ENCODE measurements at places on chromosomes 4 and X.

GRCh38 chr4:166391501-166391900 lies 518.5 kb downstream of the TLL1 start:
- DNase-seq = no peak

DNA sequence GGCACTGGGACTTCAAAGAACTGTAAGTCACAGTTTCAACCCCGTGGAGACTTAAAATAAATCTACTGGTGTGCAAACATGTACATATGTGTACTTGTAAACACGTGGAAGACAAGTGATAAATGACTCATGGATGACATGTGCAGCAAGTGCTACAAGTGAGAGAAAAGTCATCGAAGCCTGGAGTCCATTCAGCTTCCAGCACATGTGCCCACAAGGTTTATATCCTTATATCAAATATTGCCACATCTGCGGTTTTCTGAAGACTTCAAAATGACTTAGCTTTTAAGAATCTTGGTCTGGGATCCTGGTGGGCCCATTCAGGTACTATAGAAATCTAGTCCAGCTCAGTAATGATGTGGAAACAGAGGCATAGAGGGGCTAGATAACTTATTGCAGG lies 33.0 kb upstream of the TTC29 start:
- no peak for DNase-seq

DNA sequence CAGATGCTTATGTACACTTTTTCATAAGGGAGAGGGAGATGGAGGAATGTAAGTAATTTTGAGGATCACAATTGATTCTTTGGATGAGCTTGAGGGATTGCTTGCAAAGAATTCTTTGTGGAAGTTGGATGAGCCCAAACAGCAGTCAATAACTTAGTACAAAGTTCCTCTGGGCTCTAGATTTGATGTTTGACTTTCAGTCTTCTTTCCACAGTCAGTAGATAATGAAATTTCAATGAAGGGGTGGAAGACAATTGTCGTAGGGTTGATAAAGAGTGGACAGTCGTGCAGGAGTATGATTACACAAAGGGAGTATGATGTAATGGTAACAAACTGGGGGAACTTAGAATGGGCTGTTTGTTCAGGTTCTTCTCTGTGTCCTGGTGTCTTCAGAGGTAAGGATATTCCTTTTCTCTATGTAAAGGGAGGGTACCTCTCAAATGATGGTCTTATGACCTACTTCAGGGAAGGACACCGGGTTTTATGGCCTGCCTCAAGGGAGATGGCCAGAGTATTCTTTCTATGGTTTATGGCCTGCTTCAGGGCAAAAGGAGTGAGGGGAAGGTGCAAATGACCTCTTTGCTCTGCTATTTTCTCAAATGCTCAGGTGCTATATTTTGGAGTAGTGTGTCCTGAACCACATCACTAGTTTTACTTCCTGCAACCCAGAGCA lies 1.7 kb upstream of the ABRAXAS1 start:
- DNase-seq = no peak

- no peak for DNase-seq
These were observed 40.6 kb downstream of the WDR1 start for GRCh38 chr4:10075953-10076391.

DNA sequence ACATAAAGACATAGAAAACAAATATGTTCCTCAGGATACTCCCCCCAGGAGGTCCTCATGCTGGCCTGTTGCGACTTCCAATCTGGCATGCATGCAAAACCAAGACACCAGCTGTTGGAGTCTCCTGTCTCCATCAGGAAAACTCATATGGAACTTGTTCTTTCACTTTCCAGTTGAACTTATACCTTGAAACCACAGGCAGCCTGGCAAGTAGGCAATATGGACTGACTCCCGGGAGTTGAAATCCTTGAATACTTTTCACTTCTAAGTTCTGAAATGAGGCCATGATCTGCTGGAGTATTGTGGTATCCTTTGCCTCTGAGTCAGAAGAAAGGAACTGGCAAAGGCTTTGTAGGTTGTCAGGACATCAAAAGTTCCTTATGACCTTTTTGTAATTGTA lies 444.2 kb downstream of the IDS start:
- DNase-seq = no peak

GRCh38 chr4:32337403-32337802 lies 1617.2 kb downstream of the PCDH7 start:
- DNase-seq = no peak

GRCh38 chr4:168584321-168584771 lies 87.5 kb downstream of the PALLD start:
- no peak for DNase-seq

GRCh38 chrX:3345281-3346191 lies 916 bp downstream of the MXRA5 start:
- DNase-seq = no peak

- no peak for DNase-seq
These were observed 30.8 kb upstream of the AFAP1 start for GRCh38 chr4:7970361-7970946.

DNA sequence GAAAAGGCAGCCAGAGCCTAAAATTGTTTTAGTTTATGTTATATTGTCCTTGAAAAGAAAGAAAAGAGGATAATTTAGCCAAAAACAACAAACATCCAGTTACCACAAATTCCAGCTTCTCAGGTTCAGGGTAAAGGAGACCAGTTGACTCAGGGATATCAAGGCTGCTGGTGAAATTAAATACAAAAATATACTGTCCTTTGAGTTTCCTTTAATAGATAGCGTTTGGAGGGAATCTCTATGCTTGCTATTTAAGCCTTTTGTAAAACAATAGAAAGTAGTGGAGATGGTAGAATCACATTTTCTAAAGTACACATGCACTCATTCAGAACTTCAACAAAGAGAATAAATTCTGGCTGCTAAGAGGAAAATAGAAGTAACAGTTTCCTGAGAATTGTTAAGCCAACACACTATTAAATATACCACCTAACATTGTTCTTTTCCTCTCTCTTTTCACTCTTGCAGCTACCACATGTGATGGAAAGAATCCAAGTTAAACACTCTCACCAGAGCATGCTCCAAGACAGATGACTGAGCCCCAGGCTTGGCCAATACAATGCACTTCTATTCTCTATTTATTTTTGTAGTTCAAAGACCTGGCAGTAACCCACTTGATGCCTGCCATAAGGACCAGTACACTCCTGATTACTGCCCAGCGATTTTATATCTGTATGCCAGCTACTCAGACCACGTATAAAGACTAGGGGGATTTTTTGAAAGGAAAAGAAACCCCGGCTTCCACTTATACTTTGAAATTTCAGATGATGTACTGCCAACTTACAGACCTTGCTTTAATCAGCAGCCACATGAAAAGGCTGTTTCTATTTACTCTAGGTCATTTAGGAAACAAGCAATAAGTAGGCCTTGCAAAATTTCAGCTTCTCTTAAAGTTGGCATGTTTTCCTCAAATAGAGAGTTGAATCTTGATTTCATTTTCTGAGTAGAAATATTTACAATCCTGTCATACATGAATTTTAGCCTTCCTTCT lies 756.9 kb downstream of the FAT4 start:
- no peak for DNase-seq

GRCh38 chr4:26762650-26763049 lies 98.0 kb upstream of the STIM2 start:
- DNase-seq = peak; percentile 36

GRCh38 chrX:153845842-153846241 lies 15.5 kb upstream of the PDZD4 start:
- no peak for DNase-seq

- no peak for DNase-seq
These were observed 172.0 kb upstream of the ZC4H2 start for GRCh38 chrX:65148232-65148631.

GRCh38 chr4:122781486-122781885 lies 45.1 kb upstream of the FGF2 start:
- no peak for DNase-seq
